Fibroblast of lung (primary cell): ENCODE measurements at places on chromosomes 11 and 22. TPM values are rescaled to one million over a fixed set of nuclear protein-coding genes. Genes with fewer than 3 reads are reported as not detected.

FGF19 gene
- total RNA-seq = not detected in 2 replicates

OR5F1 gene
- total RNA-seq = not detected in 2 replicates

- DNase-seq = no peak
Measured at GRCh38 chr11:124339396-124340141, 19.6 kb upstream of the OR8D2 start.

DNA sequence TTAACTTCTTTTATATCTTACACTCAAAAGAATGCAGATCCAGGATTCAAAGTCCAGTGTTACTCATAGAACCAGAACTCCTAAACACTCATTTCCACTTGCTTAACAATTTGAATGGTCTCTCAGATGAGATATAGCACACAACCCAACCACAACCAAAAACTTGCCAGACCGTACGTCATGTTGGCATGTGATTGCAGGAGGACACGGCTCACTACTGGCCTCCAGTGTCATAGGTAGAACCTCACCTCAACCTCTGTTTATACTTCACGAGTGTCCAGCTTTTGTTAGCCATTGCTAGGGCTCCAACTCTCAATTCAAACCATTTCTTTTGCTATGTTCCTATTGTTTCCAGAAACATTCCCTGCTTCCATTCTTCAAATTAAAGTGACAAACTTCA is 58.5 kb upstream of the PDGFD start:
- DNase-seq = no peak

RIMBP3B gene
- total RNA-seq = under 0.01 TPM in 2 replicates

DNA sequence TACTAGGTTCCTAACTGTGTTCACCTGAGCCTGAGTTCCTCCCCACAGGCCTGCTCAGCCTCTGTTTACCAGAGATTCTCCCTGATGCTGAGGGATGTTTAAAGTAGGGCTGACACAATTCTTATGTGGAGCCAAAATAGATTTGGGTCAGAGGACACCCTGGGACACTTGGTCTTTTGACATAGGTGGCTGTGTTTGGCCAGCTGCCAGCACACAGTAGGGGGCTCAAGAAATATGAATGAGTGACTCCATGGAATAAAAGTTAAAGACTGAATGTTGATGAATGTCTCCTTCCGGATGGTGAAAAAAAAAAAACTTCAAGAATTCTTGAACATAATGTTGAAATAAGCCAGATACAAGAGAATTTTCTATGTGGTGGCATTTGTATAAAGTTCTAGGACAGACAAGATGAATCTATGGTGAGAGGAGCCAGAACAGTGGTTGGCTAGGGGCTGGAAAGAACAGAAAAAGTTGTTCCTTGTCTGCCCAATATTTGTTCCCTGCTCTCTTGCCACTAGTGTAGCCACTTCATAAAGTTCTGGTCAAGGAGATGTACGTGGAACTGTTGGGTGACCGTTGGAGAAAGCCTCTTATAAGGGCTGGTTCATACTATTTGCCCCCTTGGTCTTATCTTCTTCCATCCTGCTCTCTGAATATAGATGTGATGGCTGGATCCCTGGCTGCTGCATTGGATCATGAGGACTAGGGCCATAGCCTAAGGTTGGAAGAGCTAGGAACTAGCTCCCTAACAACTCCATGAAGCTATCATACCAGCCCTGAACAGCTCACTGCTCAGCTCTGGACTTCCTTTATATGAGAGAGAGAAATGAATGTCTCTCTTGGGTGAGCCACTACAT is 40.3 kb upstream of the SMTN start:
- DNase-seq = no peak

GRCh38 chr11:36316049-36316448 is 20.0 kb downstream of the PRR5L start:
- no peak for DNase-seq

DNA sequence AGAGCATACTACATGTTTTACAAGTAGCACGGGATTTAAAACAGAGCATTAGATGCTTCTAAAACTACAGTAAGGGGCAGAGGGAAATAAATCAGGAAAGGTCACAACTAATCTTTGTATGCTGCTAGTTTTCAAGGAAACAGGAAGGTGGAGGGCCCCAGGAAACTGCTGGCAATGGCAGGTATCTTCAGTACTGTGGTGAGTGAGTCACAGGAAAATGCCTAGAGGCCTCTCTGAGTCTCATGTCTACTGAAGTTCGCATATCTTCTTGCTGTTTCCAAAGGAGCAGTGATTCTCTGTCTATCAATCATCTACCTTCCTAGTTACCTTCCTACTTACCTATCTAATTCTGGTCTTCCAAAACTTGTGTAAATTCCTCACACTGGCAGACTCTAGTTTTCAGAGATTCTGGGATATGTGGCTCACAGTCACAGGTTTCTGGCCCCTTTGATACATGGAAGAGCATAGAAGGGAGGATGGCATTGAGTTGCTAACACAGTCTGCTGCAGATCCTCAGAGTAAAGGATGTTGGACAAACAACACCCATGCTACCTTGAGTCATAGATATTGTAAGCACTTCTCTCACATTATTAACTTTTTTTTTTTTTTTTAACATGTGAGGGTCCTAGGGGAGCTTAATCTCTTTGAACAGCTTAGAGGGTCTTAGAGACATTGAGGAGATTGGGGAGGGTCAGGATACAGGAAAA is 58.8 kb upstream of the SYN3 start:
- DNase-seq = no peak

GRCh38 chr11:118245936-118246562 is 6.1 kb downstream of the MPZL3 start:
- DNase-seq = no peak

DNA sequence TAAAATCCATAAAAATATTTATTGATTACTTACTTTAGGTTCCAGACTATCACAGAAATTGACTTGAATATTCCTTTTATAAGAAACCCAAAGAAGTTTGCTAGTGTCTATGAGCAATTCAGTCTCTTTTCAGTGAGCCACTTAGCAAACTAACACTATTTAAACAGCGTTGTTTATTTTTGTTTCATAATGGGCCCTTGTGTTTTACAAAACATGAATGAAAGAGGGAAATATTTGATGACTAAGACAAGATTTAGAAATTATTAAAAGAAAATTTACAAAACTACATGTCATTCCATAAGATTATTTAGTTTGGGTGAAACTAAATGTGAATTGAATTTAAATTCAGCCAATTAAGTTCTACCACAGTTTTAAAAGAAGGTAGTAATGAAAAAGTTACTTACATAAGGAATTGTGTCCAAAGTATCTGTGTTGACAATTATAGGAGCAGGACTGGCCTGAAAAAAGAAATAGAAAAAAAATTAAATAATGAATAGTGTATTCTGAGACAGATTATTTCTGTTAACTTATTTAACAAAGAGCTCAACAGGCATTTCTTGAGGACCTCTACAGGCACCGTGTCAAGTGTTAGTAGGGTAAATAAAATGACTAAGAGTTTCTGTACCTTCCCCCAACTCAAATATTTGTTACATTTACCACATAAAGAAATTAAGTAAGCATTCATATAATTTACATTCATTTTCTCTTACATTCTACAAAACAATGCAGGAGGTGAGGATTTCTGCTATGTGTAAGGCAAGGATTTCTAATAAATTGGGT is 964.9 kb upstream of the CCDC90B start:
- peak; percentile 12 for DNase-seq

GAS2 gene
- 0.77 and 1.2 TPM in 2 replicates for total RNA-seq

- no peak for DNase-seq
Measured at GRCh38 chr11:57650739-57651090, 1.0 kb upstream of the YPEL4 start.

TRPC6 gene
- total RNA-seq = 1.5 and 4.6 TPM in 2 replicates

RTN4R gene
- total RNA-seq = 0.26 and 0.99 TPM in 2 replicates

- DNase-seq = no peak
Measured at GRCh38 chr22:32444068-32444467, 20.2 kb downstream of the BPIFC start.

LRRC10B gene
- under 0.01 and 0.17 TPM in 2 replicates for total RNA-seq
